ENCODE measurements at places on chromosomes 2 and 18.

DNA sequence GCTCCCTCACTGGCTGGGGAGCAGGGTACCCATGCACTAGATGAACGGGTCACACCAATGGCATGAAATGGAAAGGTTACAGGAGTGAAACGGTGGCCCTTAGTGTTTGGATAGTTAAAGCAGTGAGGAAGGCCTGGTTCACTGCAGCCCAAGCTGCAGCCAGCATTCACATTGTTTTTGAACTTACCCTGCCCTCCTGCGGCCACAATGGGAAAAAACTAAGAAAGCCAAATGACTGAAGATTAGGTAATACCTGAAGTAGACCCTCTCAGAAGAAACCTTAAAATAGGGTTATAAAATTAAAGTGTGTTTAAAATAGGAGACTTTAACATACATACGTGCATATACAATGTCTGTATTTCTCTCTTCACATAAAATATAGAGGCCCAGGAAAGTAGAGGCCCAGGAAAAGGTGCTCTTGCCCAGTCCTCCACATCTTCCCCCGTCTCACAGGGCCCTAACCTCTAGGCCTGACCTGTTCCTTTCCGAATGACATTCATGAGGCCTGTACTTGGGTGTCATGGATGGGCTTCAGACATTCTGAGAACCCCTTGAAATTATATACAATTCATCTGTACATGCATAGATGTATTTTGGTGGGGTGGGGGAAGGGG is 33.3 kb downstream of the DOK1 start:
- H3K4me3 ChIP-seq = no peak overlapping the region
- H3K27me3 ChIP-seq = peaks cover 3% of the 10 kb centered on the region
- DNase-seq = peak; percentile 58
- no peak overlapping the region for H3K27ac ChIP-seq
- H3K36me3 ChIP-seq = no peaks in the 10 kb centered on the region

GRCh38 chr2:20054931-20055330 is 3.5 kb upstream of the LAPTM4A start:
- no peaks in the 10 kb centered on the region for H3K36me3 ChIP-seq
- H3K27ac ChIP-seq = no peak overlapping the region
- H3K27me3 ChIP-seq = no peaks in the 10 kb centered on the region
- no peak overlapping the region for H3K4me3 ChIP-seq
- peaks cover 5% of the 10 kb centered on the region for H3K4me1 ChIP-seq

DNA sequence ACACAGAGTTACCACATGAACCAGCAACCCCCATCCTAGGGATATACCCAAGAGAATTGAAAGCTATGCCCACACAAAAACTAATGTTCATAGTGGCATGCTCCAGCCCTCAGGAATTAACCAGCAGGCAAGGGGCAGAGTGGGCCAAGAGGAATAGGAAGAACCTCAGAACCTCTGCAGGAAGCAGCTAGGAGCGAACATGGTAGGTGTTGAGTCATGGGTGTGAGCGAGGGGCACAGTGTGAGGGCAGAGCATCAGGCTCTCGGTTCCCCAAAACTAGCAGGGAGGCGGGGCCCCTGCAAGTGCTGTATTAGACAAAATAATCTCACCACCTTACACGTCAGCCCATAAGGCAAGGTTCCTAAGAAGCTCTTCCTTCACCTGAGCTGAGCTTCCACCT is 5.6 kb upstream of the RUFY4 start:
- no peak for DNase-seq
- H3K36me3 ChIP-seq = no peaks in the 10 kb centered on the region
- H3K27me3 ChIP-seq = no peaks in the 10 kb centered on the region
- H3K4me3 ChIP-seq = no peak overlapping the region

DNA sequence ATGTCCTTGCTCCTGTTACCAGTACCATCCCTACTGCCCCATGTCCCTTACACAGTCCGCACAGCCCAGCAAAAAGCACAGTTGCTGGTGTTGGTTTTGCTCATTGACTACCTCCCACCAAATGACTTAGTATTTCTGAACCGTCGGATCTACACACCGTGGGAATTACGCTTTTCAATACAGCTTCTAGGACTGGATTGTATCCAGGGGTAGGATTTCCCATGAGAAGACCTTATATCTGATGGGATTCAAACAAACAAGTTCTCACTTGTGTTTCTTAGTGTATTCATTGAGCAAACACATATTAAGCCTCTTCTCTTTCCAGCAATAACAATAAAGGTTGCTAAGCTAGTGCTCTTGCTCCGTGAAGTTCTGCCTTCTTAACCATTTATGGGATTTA is 25.8 kb downstream of the TRAPPC12 start:
- no peaks in the 10 kb centered on the region for H3K27me3 ChIP-seq
- H3K27ac ChIP-seq = no peak overlapping the region
- H3K4me3 ChIP-seq = no peak overlapping the region
- DNase-seq = no peak

GRCh38 chr2:37877457-37878315 is 47.4 kb upstream of the RMDN2 start:
- DNase-seq = peak; percentile 32
- no peaks in the 10 kb centered on the region for H3K27me3 ChIP-seq
- no peak overlapping the region for H3K27ac ChIP-seq
- H3K36me3 ChIP-seq = no peaks in the 10 kb centered on the region

DNA sequence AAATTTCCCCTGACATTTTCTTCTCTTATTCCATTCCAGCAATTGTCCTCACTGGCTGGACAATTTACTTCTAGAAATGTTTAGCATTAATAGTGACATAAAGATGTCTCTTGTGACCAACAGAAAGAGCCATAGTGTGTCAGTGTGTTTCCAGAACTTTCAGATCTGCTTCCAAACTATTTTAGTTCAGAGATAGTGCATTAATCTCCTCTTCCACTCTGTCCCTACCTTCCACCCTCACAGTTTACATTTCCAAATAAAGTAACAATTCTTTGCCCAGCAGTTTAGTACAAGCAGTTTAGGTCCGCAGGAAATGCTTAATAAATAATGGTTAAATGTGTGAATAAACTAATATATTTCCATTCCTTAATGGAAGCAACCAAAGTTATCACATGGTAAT is 24.5 kb upstream of the RAPGEF4 start:
- no peaks in the 10 kb centered on the region for H3K36me3 ChIP-seq
- no peaks in the 10 kb centered on the region for H3K4me1 ChIP-seq
- no peak for DNase-seq

- H3K27ac ChIP-seq = no peak overlapping the region
- H3K36me3 ChIP-seq = no peaks in the 10 kb centered on the region
- H3K27me3 ChIP-seq = no peaks in the 10 kb centered on the region
- DNase-seq = no peak
Observed at GRCh38 chr18:78192054-78192453, 787.6 kb upstream of the SALL3 start.

GRCh38 chr2:234444893-234445292 is 52.0 kb downstream of the ARL4C start:
- H3K27me3 ChIP-seq = no peaks in the 10 kb centered on the region
- no peak overlapping the region for H3K27ac ChIP-seq
- no peak overlapping the region for H3K4me3 ChIP-seq
- no peaks in the 10 kb centered on the region for H3K36me3 ChIP-seq
- H3K4me1 ChIP-seq = peaks cover 22% of the 10 kb centered on the region

- no peaks in the 10 kb centered on the region for H3K36me3 ChIP-seq
- peaks cover 2% of the 10 kb centered on the region for H3K4me1 ChIP-seq
- no peak overlapping the region for H3K4me3 ChIP-seq
- no peak for DNase-seq
- H3K27me3 ChIP-seq = no peaks in the 10 kb centered on the region
- no peak overlapping the region for H3K27ac ChIP-seq
Observed at GRCh38 chr2:207240649-207241048, 74.9 kb upstream of the KLF7 start.

GRCh38 chr2:233185963-233186362 is 65.5 kb upstream of the ATG16L1 start:
- no peaks in the 10 kb centered on the region for H3K4me1 ChIP-seq
- no peak for DNase-seq
- H3K4me3 ChIP-seq = no peak overlapping the region
- no peaks in the 10 kb centered on the region for H3K36me3 ChIP-seq

- no peaks in the 10 kb centered on the region for H3K4me1 ChIP-seq
- no peaks in the 10 kb centered on the region for H3K36me3 ChIP-seq
- no peak for DNase-seq
Observed at GRCh38 chr18:24094561-24094960, 44.3 kb upstream of the CABYR start.

- DNase-seq = no peak
- H3K27me3 ChIP-seq = no peaks in the 10 kb centered on the region
- no peak overlapping the region for H3K4me3 ChIP-seq
- no peak overlapping the region for H3K27ac ChIP-seq
- H3K4me1 ChIP-seq = peaks cover 5% of the 10 kb centered on the region
Observed at GRCh38 chr18:13565228-13565627, 161.1 kb downstream of the FAM210A start.

- no peak overlapping the region for H3K27ac ChIP-seq
- no peak overlapping the region for H3K4me3 ChIP-seq
- no peaks in the 10 kb centered on the region for H3K36me3 ChIP-seq
Observed at GRCh38 chr2:56170504-56170903, 13.3 kb upstream of the CCDC85A start.

GRCh38 chr18:32310774-32311173 is 120.9 kb downstream of the MEP1B start:
- H3K36me3 ChIP-seq = no peaks in the 10 kb centered on the region
- DNase-seq = no peak
- no peak overlapping the region for H3K27ac ChIP-seq
- no peaks in the 10 kb centered on the region for H3K27me3 ChIP-seq
- H3K4me1 ChIP-seq = peaks cover 5% of the 10 kb centered on the region

DNA sequence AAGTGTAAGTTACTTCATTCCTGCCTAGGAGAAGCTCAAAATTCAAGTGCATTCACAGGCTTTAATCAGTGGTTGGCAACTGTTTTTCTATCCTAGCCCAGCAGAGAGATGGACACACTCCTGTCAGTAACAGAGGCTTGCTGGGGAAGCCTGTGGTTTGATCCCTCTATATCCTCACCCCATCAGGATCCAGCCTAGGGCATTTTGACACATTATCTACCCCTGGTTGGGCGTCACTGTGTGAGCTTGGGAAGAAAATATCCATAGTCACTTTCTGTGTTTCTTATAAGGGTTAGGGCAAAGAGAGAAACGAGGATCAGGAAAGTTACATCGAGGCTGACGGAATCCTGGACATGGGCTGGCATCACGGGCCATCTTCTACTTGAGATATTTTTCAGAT is 10.0 kb downstream of the NT5DC4 start:
- H3K36me3 ChIP-seq = no peaks in the 10 kb centered on the region
- H3K27ac ChIP-seq = no peak overlapping the region
- H3K4me3 ChIP-seq = no peak overlapping the region

DNA sequence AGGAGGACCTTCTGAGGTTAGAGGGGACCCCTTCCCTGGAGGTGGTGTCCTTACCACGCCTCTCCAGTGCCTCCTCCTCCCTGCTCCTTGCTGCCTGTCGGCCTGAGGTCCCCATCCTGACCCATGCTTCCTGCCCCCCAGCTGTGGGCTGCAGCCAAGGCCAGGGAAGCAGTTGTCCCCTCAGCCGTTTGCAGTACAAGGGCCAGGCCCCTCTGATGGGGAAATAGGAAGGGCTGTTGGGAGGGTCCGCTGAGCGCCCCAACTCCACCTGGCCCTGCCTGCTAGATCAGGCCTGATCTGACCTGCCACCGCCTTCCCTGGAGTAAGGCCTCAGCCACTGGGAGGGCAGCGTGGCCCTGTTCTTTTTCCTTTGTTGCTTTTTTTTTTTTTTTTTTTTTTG is 219.8 kb downstream of the KLHL29 start:
- no peak overlapping the region for H3K27ac ChIP-seq
- H3K4me1 ChIP-seq = peaks cover 22% of the 10 kb centered on the region
- H3K27me3 ChIP-seq = no peaks in the 10 kb centered on the region
- DNase-seq = no peak

DNA sequence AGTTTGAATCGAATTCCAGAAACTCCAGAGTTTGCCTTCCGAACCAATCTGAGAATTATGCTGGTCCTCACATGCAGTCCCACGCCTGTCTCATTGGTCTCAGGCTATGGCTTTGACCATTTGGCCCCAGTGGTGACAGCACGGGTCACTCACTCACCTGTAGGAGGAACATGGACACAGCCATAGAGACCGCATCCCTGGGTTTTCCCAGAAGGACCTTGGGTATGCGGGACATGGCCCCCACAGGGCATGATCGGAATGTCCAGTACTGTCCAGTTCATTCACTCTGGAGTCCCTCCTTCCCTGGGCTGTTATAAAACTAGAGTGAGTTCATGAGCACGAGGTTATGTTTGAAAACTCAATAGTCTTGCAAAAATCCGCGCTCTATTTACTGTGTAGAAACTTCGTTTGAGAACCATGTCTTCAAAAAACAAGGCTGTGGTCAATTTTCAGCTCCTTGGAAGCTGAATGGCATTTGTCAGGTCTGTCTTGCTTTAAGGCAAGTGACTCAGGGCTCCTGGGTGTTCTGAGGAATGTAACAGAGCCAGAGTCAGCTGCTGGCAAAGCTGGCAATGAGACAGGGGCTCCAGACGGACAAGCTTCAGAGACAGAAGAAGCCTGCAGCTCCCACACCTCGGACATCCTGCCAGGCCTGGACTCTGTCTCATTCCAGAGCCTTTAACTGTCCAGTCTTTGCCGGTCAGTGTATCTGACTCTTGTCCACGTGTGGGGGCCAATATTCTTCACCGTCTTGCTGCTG is 86.7 kb upstream of the TMEM18 start:
- H3K4me1 ChIP-seq = peaks cover 9% of the 10 kb centered on the region
- H3K4me3 ChIP-seq = no peak overlapping the region
- H3K27ac ChIP-seq = no peak overlapping the region
- H3K27me3 ChIP-seq = no peaks in the 10 kb centered on the region

- H3K36me3 ChIP-seq = no peaks in the 10 kb centered on the region
- H3K27ac ChIP-seq = no peak overlapping the region
- H3K4me1 ChIP-seq = no peaks in the 10 kb centered on the region
- no peaks in the 10 kb centered on the region for H3K27me3 ChIP-seq
- no peak overlapping the region for H3K4me3 ChIP-seq
- no peak for DNase-seq
Observed at GRCh38 chr18:72470391-72470790, 73.8 kb downstream of the CBLN2 start.

- no peaks in the 10 kb centered on the region for H3K27me3 ChIP-seq
- DNase-seq = no peak
- H3K27ac ChIP-seq = no peak overlapping the region
- H3K4me3 ChIP-seq = no peak overlapping the region
Observed at GRCh38 chr2:211061612-211062296, 505.4 kb downstream of the CPS1 start.

DNA sequence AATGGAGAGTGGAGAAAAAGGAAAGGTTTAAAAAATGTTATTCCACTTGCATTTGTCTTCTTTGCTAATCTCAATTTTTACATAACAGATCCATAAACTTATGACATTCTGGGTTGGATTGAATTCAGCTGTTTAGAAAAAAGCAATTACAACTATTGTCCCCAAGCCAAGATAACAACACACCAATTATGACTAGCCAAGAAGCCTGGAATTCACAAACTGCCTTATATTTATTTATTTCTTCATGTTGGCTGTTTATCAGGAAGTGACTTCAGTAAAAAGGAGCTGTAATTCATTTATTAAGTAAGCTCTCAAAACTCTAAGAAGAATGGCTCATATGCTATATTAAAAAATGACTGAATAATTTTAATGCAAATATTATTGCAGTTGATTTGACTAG is 137.4 kb downstream of the CALCRL start:
- no peak overlapping the region for H3K4me3 ChIP-seq
- H3K27ac ChIP-seq = no peak overlapping the region
- no peaks in the 10 kb centered on the region for H3K4me1 ChIP-seq
- H3K27me3 ChIP-seq = no peaks in the 10 kb centered on the region

Data from trophoblast cell (in vitro differentiated cells and primary cell).